ENCODE measurements at places on chromosomes 2 and 18.

DNA sequence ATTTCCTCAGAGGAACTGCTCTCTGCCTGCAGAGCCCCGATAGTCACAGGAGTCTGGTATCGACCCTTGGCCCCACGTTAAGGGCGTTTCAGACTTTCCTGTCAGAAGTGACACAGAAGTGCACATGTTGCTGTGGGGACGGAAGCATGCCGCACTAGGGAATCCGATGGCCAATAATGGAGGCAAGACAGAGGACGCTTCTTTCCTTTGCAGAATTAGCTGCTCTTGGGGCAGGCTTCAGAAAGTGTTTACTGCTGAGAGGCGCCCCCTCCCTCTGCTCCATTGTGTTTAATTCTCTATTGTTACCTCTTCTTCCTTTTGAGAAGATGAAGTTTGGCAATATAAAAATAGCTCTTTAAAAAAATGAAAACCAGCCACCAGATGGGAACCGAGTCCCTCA lies 118.6 kb upstream of the EML6 start:
- no peak for DNase-seq

DNA sequence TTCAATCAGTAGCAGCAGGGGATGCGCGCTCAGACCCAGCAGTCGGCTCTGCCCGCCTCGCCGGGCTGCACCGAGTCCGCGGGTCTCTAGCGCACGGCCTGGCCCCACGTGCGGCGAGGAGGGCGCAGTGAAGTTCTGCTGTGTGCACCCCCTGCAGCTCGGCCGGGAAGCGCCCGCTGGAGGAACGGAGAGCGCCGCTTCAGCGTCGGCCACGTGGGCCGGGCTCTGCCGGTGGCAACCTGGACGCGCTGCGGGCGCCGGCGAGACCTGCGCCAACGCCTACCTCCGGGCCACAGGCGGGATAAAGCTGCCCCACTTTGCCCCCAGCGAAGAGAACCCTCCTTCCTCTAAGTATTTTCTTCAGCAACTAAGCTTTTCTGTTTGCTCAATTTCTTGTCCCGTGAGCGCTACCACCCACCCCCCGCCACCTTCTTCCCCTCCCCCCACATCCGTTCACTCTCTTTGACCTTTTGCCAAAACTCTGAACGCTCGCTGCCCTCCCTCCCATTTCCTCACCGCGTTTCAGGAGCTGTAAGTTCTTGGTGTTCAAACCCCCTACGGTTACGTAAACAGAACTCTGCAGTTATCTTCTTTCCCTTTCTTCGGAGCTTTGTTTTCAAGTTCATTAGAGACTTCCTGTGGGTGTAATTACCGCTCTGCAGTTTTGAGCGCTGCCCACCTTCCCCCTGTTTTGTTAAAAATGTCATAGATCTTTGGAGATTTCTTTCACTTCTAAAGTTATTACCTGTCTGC lies 42.6 kb upstream of the EDAR start:
- peak; percentile 67 for DNase-seq

DNA sequence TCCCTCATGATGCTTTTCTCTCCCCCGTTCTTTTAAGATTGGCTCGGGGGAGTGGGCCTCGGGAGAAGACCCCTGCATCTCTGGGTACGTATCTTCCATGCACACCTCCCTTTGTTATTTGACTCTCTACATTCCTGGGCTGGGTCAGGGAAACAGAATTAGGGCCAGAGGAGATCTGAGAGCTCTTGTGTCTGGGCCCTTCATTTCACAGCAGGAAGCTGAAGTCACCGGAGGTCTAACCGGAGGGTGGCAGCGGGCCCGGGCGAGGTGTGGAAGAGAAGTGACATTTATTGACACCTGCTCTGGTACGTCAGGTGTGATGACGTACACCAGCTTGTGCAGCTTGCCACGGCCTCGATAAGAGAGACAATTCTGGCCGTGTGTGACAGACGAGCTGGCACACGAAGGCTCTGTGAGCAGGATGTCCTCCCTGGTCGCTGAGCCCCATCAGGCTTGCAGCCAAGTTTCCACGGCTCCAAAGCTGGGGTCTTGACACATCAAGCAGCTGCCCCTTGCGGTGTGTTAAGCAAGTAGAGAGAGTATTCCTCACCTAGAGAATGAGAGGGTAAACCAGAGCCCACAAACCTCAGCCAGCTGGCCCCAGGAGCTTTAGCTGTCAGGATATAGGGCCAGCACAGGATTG lies 30.4 kb downstream of the TOGARAM2 start:
- DNase-seq, result no peak

DNA sequence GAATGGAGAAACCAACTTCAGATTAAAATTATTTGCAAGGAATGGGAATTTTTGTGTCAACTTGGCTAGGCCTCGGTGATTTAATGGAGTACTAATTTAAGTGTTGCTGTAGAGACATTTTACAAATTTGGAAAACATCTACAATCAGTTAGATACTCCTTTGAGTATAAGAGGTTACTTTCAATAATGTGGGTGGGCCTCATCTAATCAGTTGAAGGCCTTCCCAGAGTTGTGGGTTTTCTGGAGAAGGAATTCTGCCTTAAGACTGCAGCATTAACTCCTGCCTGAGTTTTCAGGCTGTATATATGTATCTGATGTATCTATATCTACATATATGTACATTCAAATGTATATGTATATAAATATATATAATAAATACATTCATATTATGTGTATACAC lies 47.6 kb upstream of the ABCA12 start:
- no peak for DNase-seq

GRCh38 chr2:152962446-152962845 lies 244.0 kb downstream of the ARL6IP6 start:
- no peak for DNase-seq

GRCh38 chr2:44137048-44137447 lies 31.6 kb upstream of the PPM1B start:
- DNase-seq, result no peak

DNA sequence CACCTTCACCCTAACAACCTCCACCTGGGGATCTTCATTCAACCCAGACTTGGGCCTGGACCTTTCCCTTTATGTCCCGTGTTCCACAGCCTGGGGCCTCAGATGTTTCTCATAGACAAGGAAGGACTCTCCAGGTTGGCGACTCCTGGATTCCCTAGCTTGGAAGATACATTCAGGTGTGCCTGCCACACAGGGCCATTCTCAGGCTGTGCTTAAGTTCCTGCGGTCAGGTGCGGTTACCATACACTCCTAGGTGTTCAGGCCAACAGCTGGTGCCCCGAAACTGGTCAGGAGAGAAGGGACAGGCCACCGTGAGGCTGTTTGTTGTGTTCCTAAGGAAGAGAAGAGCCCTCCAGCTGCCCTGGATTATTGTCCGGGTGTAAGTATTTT lies 15.6 kb downstream of the SLC4A3 start:
- DNase-seq, result no peak

DNA sequence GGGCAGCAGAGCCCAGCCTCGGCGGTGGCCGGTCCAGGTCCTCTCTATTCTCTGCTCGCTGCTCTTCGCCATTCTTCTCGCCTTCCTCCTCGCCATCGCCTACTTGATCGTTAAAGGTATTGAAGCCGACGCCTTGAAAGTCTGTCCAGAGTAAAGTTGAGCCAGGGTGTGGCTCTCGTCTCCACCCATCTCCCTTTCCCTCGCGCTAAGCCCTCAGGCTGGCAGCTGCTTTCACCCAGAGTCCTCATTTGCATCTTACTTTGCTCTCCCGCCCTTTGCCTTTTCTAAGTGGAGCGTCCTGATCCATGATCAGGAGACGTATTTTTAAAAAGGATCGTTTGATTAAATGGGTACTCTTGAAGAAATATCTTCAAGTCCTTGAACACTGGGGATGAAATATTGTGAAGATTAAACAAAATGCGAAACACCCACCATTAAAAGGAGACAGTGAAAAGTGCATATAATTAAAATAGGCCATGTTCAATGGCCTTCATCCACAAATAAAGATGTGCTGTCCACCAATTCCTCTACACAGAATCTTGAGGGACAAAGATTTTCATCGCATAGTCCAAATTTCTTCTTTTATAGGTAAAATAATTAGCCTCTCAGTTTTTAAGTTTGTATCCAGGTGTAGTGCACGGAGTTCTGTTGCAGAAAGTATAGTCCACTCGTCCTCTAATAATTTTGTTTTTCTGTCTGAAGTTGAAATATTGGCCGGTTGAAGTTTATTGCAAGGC lies 657 bp downstream of the ARL6IP6 start:
- DNase-seq, result peak; percentile 79

DNA sequence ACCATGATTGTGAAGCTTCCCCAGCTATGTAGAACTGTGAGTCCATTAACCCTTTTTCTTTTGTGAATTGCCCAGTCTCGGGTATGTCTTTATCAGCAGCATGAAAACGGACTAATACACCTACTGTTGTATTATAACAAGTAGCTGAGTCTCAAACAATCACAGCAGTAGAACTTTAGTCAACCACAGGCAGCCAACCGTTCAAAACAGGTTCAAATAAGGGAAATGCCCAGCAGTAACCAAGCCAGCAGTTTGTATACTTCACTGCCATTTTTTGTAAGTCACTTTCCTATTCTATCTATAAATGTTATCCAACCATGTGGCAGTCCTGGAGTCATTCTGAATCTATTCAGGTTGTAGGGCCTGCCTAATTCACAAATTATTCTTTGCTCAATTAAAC lies 1560.6 kb upstream of the SLC39A10 start:
- no peak for DNase-seq

- peak; percentile 48 for DNase-seq
Measured at GRCh38 chr2:122138561-122138960, 383.1 kb downstream of the TSN start.

Measured in GM23338 (cell line).